ENCODE measurements at places on chromosomes 1 and 21.
A peak's percentile ranks its signal among the peaks of the same experiment; 100 is the strongest.

DNA sequence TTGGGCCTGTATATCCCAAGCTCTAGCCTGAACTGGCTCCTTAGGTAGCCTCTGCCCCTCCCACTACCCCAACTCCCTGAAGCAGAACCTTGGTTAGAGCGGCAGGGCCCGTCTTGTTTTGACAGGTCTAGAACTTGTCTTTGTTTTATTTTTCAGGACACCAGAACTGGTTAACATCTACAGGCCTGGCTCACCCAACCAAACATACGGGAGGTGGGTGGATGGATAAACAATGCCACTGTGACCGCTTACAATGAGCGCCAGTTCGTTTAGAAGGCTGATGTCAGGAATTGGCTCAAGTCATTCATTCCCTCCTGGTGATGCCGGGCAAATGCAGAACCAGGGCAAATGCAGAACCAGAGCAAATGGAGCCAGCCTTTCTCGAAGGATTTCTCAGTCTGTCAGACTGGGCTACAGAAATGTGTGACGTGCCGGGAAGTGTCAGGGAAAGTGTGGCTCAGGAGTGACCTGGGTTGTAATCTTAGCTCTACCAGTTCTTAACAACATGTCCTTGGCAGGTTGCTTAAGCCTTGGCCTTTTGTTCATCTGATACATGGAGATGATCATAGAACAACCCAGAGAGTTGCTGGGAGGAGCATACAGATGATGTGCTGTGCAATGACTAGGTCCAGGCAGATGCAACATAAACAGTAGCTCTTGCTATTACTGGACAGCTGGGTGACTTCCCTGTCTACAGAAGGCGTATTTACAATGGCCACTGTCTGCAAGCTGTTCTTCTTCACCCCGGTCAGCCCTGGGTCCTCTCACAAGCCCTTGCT, 30.5 kb upstream of the BTG2 start:
- no peaks in the 10 kb centered on the region for H3K27me3 ChIP-seq
- no peaks in the 10 kb centered on the region for H3K36me3 ChIP-seq
- peaks cover 22% of the 10 kb centered on the region for H3K4me1 ChIP-seq
- no peak for DNase-seq
- H3K4me3 ChIP-seq = peak overlapping the region; percentile 61

- no peaks in the 10 kb centered on the region for H3K27me3 ChIP-seq
- no peak overlapping the region for H3K4me3 ChIP-seq
- H3K4me1 ChIP-seq = no peaks in the 10 kb centered on the region
- no peak overlapping the region for H3K27ac ChIP-seq
- peaks cover 6% of the 10 kb centered on the region for H3K36me3 ChIP-seq
These were observed 27.7 kb downstream of the PCNT start for GRCh38 chr21:46351476-46352163.

- DNase-seq = no peak
- H3K4me3 ChIP-seq = peak overlapping the region; percentile 99
- H3K27ac ChIP-seq = peak overlapping the region; percentile 95
These were observed 258 bp downstream of the CCT3 start for GRCh38 chr1:156337888-156338179.

- H3K27ac ChIP-seq = no peak overlapping the region
- no peak for DNase-seq
- no peaks in the 10 kb centered on the region for H3K36me3 ChIP-seq
These were observed 7.6 kb downstream of the OLIG2 start for GRCh38 chr21:33033094-33033951.

GRCh38 chr1:119549719-119550132, 42.7 kb downstream of the HSD3B1 start:
- no peak for DNase-seq
- no peaks in the 10 kb centered on the region for H3K36me3 ChIP-seq
- H3K4me3 ChIP-seq = no peak overlapping the region
- peaks cover 26% of the 10 kb centered on the region for H3K4me1 ChIP-seq

DNA sequence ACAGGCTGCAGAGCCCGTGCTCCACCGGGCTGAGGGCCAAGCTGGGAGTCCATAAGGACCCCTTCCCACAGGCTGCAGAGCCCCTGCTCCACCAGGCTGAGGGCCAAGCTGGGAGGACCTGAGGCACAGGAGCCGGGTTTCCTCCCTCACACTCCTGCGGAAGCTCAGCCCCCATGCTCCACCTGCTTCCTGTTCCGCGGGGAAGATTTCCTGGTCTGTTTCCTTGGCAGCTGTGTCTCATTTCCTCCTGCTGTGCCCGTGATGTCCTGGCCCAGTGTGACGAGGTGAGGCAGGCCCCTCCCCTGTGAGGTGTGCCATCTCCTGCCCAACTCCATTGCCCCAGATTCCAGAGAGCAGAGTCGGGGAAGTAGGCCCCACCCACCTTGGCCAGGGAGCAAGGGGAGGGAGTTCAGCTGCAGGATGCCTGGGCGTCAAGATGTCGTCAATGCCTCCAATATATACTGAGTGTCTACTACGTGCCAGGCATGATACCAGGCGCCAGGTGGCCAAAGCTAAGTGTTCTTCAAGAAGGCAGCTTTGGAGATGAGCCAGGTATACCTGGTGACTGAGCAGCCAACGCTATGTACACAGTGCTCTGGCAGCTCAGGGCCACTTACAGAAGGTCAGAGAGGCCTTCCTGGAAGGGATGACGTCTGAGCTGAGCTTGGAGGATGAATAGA, 58.8 kb downstream of the NAV1 start:
- DNase-seq = no peak
- H3K4me3 ChIP-seq = no peak overlapping the region

- H3K36me3 ChIP-seq = no peaks in the 10 kb centered on the region
- H3K4me1 ChIP-seq = no peaks in the 10 kb centered on the region
- H3K4me3 ChIP-seq = no peak overlapping the region
These were observed 487.9 kb downstream of the PTBP2 start for GRCh38 chr1:97209381-97209957.

DNA sequence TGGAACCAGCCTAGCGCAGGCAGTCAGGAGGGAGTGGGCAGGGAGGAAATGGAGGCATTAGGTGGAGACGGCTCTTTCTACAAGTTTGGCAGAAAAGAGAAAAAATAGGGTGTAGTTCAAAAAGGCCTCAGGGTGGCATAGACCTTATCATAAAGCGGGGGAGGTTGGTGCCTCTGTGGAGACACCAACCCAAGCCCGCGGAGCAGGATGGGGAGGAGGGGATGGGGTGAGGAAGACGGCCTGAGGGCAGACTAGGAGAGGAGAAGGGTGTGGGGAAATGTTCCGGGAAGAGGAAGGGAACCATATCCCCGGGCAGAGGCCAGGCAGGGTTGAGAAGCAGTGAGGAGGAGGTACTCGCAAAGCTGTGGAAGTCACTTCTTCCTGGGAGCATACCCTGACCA, 17.4 kb upstream of the SHE start:
- H3K4me1 ChIP-seq = peaks cover 6% of the 10 kb centered on the region
- no peak for DNase-seq
- no peak overlapping the region for H3K4me3 ChIP-seq
- peaks cover 44% of the 10 kb centered on the region for H3K27me3 ChIP-seq
- no peak overlapping the region for H3K27ac ChIP-seq

DNA sequence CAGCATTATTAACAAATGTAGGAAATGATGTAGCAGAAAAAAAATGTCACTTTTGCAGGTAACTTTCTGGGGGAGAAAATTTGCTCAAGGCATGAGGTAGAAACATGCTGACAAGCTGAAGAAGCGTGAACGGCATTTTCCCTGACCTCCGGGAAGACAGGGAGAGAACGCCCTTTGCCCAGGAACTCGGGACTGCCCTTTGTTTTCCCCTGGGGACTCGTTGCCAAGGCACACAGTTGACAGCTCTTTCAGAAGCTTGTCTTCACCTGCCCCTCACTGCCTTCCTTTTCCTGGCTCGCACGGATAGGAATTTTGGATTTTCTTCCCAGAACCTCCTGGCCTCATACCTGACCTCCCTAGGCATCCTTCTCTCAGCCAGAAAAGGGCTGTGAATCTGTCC, 52.7 kb upstream of the COA6 start:
- DNase-seq = no peak
- H3K27ac ChIP-seq = no peak overlapping the region
- H3K4me1 ChIP-seq = no peaks in the 10 kb centered on the region
- H3K27me3 ChIP-seq = peaks cover 67% of the 10 kb centered on the region

DNA sequence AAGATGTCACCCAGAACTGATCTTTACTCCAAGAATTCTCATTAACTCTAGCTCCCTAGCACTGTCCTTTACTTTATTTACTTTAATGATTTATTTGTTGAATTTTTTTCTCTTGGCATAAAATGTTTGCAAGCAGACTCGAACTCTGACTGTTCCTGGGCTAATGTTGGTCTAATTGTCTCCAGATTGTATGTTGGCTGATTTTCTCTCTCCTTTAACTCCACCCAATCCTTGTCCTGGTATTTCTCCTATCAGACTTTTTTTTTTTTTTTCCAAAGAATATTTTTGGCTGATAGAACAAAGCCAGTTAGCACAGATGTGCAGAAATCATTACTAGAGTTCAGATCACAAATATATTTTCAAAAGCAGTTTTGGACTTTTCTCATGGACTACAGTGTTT, 82.6 kb downstream of the ATF6 start:
- DNase-seq = no peak
- H3K4me1 ChIP-seq = no peaks in the 10 kb centered on the region
- H3K27ac ChIP-seq = no peak overlapping the region
- H3K4me3 ChIP-seq = no peak overlapping the region

DNA sequence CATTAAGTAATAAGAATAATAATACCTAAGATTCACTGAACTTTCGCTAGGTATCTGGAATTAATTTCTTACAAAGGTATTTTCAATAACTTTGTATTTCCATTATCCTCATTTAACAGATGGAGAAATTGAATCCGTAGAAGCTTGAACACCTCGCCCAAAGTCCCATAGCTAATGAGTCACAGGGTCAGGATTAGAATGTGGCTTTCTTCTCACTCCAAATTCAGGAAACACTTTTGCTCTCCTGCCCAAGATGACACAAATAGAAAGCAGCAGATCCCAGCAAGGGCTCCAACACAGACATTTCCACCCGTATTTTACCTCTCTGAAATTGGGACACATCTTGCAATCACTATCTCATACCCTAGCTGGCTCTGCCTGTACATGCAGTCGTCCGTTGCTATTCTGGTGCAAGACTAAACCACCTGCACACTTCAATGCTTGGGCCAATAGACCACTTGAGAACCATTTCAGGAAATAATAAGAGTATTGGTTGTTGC, 125.9 kb upstream of the GREM2 start:
- no peak overlapping the region for H3K27ac ChIP-seq
- no peaks in the 10 kb centered on the region for H3K27me3 ChIP-seq
- no peaks in the 10 kb centered on the region for H3K4me1 ChIP-seq
- no peak overlapping the region for H3K4me3 ChIP-seq
- DNase-seq = no peak
- no peaks in the 10 kb centered on the region for H3K36me3 ChIP-seq

DNA sequence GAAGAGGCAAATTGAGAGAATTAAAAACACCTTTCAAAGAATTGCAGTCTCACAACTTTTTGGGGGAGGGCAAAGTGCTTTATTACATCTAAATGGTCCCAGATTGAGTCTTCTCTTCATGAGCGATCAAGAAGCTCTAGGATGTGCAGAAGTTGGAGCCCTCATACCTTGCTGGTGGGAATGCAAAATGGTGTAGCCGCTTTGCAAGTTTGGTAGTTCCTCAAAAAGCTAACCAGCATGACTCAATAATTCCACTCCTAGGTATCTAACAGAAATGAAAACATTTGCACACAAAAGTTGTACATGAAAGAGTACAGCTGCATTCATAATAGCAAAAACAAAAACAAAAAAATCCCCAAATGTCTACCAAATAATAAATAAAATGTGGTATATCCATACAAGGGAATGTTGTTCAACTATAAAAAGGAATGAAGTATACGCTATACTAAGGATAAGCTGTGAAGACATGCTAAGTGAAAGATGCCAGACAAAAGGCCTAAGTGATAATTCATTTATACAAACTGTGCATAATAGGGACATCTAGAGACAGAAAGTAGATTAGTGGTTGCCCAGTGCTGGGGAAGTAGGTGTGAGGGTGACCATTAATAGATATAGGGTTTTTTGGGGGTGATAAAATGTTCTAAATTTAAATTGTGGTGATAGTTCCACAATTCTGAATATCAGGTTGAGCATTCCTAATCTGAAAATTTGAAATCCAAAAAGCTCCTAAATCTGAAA, 55.2 kb downstream of the SELENOF start:
- H3K4me1 ChIP-seq = no peaks in the 10 kb centered on the region
- H3K4me3 ChIP-seq = no peak overlapping the region
- H3K36me3 ChIP-seq = peaks cover 10% of the 10 kb centered on the region
- no peak overlapping the region for H3K27ac ChIP-seq

DNA sequence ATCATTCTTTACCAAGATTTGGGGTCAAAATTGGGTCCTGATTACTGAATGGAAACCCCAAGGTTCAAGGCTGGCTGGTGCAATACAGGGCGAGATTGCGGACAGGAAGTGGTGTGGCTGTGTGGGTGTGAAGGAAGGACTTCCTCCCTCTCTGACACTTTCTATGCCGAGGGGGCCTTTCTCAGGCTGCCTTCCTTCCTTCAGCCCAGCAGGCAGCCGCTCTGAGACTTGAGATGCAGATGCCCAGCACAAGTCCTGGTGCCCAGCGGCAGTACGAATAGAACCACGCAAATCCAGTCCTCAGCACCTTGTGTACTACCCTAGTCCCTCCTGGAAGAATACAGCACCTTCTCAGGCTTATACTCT, 16.3 kb downstream of the BATF3 start:
- H3K27me3 ChIP-seq = peaks cover 51% of the 10 kb centered on the region
- no peaks in the 10 kb centered on the region for H3K4me1 ChIP-seq
- no peaks in the 10 kb centered on the region for H3K36me3 ChIP-seq
- no peak for DNase-seq

GRCh38 chr1:167714098-167714438, 7.7 kb upstream of the MPZL1 start:
- peak overlapping the region; percentile 95 for H3K27ac ChIP-seq
- peaks cover 8% of the 10 kb centered on the region for H3K4me1 ChIP-seq
- peaks cover 3% of the 10 kb centered on the region for H3K36me3 ChIP-seq
- H3K4me3 ChIP-seq = peak overlapping the region; percentile 97
- DNase-seq = no peak
- H3K27me3 ChIP-seq = peaks cover 25% of the 10 kb centered on the region

DNA sequence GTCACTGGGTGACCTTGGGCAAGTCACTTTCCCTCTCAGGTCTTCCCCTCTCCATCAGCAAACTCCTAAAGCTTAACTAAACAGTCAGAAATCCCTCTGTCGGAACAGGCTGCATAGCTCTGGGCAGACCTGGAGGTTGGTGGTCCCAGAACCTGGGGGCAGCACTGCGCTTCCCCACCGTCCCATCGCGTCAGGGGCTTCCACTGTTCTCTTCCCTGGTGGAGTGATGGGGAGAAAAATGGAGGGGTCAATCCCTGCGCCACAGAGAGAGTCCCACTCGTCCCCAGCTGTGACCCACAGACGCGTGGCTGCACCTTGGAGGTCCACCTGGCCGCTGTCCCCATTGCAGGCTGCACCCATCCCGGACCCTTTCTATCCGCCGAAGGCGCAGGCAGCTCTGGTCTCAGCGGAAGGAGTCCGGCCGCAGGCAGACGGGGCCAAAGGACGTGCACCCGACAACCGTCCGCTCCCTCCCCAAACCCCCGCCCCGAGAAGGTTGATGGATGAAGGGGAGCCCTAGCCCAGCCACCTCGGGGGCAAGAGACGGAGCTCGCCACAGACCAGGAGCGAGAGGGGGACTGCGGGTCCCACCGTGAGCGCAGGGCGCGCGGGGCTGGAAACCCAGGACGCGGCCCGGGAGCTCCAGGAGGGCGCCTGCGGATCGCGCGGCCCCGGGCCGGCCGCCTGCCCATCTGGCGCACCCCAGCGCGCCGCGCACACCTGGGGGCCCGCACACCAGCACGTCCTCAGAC, 588 bp upstream of the WNT3A start:
- H3K36me3 ChIP-seq = no peaks in the 10 kb centered on the region
- no peak overlapping the region for H3K27ac ChIP-seq
- peaks cover 88% of the 10 kb centered on the region for H3K27me3 ChIP-seq
- H3K4me3 ChIP-seq = peak overlapping the region; percentile 44

GRCh38 chr1:186235696-186236095, 139.4 kb downstream of the TPR start:
- no peak for DNase-seq
- H3K27ac ChIP-seq = no peak overlapping the region
- H3K4me1 ChIP-seq = no peaks in the 10 kb centered on the region
